ENCODE measurements at places on chromosomes 7 and 10.

DNA sequence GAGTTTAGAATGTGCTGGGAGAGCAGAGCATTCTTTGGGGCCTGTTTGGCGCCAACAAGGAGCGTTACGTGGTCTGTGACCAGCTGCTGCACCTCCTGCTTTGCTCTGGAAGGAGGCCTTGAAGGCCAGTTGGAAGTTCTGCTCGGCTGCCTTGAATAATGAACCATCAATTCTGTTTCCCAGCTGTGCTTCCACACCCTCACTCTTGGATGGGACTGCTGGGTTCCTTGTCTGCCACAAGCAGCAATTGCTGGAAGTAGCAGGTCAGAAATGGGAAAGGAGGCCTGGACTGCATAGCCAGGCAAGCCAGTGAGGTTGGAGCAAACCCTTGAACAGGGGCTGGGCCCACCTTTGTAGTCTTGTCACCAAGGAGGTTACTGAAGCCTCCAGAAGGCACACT, 86.6 kb upstream of the INSYN2A start:
- no peak for DNase-seq

DNA sequence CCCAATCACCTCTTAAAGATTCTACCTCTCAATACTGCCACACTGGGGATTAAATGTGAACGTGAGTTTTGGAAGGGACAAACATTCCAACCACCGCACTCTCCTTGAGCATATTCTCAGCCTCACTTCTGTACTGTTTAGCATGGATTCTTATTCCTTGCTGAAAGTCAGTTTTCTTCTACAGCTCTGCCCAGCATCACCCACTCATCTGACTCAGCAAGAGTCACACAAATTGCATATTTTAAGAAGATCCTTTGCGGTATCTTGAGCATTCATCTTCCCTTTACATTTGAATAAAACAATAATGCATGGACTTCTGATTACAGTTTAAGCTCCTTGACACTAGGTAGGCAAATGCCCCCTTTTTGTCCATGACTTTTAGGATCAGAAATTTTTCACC, 251.6 kb upstream of the MKLN1 start:
- DNase-seq = peak; percentile 52

DNA sequence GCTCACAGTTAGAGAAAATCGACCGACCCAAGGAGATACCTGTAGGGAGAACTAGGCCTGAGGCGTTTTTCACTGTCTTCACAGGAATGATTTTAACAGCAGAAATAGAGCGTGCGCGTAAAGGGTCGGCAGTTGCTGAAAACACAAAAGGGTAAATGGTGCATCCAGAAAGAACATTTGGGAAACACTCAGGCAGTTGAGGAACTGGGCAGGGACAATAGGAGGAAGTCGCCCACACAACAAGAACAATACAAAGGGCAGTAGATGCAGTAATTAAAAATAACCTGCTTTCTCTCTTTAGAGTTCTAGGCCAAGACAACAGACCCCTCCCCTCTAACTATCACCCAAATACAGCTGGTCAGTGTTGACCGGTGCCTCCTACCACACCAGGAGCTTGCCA, 126.6 kb downstream of the SORBS1 start:
- no peak for DNase-seq

- no peak for DNase-seq
These were observed 153.7 kb downstream of the DNAJB6 start for GRCh38 chr7:157490465-157490912.

DNA sequence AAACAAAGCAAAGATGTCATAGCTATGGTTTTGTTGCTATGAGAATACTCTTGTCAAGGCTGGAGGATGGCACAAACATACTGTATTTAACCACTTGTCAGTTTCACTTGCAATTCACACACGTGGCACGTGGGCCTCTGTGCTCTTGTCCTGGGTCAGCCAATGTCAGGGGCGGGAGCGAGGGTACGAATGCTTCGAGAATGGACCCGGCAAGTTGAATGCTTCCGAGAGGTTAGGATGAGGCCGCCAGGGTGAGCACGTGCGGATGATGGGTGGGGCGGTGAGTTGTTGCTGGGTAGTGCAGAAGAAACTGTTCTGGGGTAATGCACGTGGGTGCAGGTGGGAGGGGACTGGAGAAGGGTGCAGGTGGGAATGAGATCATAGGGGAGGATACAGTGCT, 10.4 kb upstream of the OCM2 start:
- DNase-seq = no peak

- no peak for DNase-seq
These were observed 155.6 kb downstream of the EGFR start for GRCh38 chr7:55174456-55174855.

DNA sequence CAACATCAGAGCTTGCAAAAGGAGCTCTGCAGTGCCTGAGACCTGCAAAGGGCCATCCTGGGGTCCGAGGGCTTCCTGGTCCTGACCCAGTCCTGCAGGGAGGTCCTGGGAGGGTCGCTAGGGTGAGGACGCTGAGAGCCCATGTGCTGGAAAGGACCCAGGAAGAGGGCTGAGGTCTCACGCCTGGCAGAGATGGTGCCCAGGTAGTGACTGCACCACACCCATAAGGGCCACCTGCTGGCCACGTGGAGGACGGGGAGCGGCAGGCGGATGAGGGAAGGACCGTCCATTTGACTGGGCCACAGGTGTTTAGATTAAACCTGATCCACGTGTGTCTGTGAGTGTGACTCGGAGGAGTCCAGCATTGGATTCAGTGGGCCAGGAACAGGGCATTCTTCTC, 392.8 kb downstream of the DNAJB6 start:
- no peak for DNase-seq

DNA sequence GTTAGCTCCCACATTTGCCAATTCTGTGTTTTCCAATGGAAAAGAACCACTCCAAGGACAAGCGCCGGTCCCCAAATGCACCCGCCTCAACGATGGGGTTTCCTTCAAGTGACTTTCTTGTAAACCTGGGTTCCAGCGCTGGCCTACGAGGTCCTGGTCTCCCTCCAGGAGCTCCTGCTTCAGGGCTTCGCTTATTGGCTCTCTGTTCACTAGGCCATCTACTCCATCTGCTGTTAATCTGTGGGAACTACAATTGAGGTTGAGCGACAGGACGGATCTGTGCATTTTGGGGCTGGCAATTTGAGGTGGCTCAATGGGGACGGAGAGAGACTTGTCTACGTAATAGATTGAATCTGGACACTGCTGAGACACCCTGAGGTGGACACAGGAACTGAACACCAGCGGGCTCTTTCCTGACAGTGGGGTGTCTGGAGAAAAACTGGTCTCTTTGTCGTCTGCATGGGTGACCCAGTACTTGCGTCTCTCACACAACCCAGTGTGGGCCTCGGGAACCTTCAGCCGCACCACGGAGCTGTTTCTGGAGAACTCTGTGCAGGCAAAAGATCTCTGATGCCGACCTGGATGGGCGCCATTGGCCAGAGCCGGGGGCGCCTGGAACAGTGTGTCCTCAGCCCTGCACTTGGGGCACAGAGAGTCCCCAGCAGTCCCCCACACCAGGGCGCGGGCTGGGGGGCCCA, 115.9 kb upstream of the ADAM12 start:
- peak; percentile 50 for DNase-seq

GRCh38 chr10:84447701-84448400, 119.5 kb downstream of the CCSER2 start:
- no peak for DNase-seq

GRCh38 chr10:100339236-100339635, 7.8 kb upstream of the SCD start:
- no peak for DNase-seq

DNA sequence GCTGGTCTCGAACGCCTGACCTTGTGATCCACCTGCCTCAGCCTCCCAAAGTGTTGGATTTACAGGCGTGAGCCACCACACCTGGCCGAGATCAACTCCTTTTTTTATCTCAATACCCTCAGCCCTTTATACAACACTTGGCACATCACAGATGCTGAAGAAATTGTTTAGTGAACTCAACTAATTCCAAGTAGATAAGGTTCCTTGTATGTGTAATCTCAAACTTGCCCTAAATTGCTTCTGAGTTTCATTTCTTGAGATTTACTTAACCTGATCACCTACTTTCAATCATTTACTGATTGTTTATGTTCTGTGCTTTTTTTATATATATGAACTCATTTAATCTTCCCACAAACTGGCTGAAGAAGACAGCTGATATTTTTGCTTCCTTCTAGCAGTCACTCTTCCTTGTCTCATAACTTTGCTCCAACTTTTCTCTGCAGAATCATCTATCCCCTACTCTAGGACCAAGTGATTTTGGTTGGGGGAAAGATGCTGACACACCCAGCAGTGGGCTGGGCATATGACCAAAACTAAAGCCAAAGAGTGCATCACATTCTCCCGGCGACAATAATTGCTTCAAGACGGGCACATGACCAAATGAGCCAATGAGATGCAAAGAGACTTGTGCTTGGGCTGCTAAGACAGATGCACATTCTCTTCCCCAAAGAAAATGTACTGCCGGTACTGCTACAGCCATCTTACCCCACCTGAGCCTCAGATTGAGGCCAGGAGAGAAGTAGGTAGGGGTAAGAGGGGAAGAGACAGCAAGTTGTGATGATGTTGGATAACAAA, 40.3 kb upstream of the ARID5B start:
- no peak for DNase-seq

DNA sequence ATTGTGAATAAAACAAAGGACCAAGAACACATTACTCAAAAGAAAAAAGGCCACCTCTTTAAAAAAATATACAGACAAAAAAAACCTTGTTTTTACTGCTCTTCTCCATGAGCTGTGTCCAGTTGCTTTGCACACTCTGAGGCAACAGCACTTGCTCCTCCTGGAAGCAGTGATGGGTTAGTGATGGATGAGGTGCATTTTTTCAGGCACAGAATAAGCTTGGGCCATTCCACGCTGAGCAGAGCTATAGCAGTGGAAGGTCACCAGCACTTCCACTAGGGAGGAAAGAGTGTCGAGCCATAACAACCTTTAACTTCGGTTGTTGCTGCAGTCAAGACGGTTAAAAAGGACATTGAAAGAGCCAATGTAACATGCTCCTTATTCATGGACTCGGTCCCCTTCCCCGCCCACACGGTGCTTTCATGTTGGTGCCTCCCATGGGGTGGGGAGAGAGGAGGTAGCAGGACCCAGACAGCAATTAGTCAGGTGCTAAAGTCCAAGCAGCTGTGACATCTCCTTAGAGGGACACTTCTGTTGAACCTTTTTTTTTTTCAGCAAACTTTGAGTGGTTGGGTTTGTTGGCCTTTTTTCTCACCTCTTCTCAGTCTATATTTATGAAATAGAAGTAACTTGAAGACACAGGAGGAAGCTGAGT, 136.5 kb upstream of the ADARB2 start:
- no peak for DNase-seq

GRCh38 chr7:29946428-29947186, 43.0 kb downstream of the SCRN1 start:
- DNase-seq = no peak

DNA sequence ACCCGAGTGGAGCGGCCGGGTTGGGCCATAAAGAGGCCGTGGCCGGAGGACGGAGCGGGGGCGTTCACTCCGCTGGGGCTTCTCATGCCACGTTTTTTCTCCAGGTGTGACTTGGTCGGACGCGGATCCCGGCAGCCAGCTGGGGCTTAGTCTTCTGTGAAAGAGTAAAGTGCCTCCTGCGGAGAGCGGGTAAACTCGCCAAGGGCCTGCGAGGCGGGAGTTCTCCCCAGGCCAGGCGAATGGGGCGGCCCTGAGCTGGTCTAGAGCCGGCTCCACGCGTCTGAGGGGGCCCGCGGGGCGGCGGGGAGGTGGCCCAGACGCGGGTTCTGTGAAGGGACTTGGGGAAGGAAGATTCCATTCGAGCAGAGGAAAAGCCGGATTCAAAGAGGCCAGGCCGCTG, 86.3 kb upstream of the VIPR2 start:
- DNase-seq = no peak

DNA sequence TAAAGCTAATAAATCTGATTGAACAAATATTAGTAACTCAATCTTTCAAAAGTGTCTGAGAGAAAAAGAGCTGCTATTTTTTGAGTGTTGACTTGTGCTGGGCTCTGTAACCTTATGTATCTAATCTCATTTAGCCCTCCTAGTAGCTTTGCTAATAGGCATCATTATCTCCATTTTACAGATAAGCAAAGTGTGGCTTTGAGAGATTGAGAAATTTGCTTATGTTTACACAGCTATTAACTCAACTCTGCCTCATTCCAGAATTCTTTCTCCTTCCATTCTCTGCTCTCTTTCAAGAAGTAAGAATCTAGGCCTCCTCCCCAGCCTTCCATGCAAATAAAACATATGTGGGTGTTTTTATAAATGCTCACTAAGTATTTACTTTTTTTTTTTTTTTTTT, 137.8 kb downstream of the GATA3 start:
- DNase-seq = no peak

DNA sequence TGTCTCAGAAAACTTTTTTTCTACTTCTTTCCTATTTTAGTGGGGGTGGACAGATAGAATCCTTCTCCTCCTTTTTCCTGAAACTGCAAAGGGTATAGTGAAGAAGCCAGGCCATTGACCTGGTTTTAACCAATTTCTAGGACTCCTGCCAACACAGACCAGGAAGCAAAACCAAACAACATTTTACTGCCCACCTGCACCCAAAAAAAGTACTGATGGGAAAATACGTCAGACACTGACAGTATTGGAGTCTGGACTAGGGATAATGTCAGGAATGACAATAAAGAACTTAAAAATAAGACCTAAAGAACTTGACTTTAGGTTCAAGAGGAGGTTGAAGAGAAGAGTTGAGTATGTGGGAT, 5.0 kb upstream of the STEAP4 start:
- peak; percentile 13 for DNase-seq

Measured in stromal cell of bone marrow (primary cell).